Activated naive CD8-positive, alpha-beta T cell treated with anti-CD3 and anti-CD28 coated beads, Interleukin-2, amount 10 ng/mL, durations not matched to agents 7 days and 5 days (primary cell): ENCODE measurements at places on chromosomes 4 and X.

- no peak for DNase-seq
Measured at GRCh38 chr4:151035911-151036310, 20.8 kb upstream of the LRBA start.

- no peak for DNase-seq
Measured at GRCh38 chrX:124333862-124334261, 1.4 kb downstream of the TEX13D start.

DNA sequence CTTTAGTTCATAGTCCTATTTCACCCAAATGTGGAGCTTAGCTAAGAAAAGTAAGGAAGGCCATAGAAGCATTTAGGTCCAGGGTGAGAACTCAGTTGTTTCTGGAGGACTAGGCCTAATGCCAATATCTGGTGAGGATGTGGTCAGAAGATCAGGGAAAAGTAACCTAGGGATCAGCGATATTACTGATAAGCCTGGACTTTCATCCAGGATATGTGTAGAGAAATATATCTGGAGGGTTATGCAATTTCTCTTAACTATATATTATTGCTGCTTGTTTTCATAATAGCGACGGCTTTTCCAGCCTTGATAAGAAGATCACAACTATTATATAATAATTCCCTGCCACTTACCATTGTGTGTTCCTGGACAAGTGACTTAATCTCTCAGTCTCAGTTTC is 81.1 kb downstream of the FRAS1 start:
- DNase-seq: no peak

DNA sequence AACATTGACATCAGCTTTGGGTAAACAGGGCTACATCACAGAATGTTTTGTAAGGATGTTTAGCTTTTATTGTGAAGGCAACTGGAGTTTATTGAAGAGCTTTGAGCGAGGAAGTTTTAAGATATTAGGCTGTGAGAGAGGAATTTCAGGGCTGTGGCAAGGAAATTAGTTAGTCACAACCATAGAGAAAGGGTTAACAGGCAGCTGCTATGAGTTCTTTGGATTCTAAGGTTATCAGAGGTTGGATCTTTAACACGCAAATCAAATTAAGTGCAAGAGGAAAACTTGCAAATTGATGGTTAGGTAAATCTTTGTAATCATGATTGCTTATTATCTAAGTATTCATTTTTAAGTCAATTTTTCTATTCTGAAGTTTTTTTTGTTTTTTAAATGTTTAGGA is 156.0 kb downstream of the UGT8 start:
- DNase-seq: no peak

GRCh38 chr4:43709443-43709842 is 739.2 kb downstream of the KCTD8 start:
- DNase-seq: no peak

DNA sequence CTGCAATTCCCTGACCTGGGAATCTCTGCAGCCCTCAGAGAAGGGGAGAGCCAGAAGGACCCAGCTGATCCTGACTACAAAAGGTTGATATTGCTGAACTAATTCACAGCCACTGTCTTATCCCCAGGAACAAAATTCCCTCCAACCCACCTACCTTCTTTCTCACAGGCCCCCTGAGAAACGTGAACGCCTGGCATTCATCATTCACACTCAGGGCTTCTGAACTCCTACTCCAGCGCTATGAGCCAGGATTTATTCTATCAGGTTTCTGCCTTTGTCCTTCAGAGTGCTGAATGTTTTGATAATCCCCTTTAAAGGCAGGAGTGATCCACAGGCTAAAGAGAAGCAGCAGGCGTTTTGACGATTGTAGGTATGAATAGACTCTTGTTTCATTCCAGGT is 76.5 kb downstream of the KCNIP4 start:
- no peak for DNase-seq

DNA sequence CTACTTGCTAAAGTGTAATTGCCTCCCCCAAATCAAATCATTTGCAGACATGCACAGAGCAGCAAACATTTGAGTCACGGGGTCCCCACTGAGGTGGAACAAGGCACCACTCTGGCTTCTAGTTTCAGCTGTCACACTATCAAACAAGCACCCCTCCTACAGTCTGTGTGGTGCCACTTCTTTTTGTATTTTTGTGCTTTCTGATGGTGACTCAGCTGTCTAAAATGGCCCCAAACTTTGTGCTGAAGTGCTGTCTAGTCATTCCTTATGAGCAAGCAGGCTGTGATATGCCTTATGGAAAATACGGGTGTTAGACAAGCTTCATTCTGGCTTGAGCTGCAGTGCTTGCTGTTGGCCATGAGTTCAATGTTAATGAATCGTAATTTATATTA is 15.4 kb downstream of the IGFBP7 start:
- no peak for DNase-seq

DNA sequence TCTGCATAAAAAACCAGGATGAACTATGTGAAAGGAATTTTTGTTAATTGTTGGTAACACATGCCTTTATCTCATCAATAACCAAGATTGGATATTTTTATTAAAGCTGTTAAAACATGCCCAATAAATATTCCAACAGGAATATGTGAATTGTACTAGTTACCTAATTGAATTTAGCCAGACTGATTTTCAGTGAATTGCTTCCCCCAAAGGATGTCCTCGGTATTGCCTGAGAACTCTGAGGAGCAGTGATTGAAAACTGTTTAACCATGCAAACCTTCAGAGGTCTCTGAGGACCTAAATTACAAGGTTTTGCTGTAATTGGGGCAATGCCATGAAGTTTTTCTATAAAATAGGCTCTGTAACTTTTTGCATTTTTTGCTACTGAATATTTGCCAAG is 66.6 kb downstream of the BLTP1 start:
- no peak for DNase-seq

GRCh38 chr4:152160225-152160800 is 375.6 kb downstream of the FBXW7 start:
- no peak for DNase-seq

DNA sequence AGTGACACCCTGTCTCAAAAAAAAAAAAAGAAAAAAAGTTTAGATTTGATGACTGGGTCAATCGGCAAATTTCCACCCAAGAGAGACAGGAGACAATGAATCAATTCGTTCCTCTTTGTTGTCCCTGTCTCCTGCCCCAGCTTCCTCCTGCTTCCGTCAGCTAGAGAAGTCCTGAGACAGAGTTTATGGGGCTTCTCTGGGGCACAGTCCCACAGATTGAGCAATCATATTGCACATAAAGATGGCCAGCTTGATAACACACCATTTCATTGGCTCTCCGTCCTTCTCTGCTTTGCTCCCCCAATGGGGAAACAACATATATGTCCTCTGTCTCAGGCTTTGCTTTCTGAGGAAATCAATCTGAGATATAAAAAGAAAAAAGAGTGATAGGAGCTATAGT is 78.4 kb upstream of the FUNDC1 start:
- no peak for DNase-seq

GRCh38 chr4:2891294-2891693 is 47.6 kb downstream of the ADD1 start:
- no peak for DNase-seq

DNA sequence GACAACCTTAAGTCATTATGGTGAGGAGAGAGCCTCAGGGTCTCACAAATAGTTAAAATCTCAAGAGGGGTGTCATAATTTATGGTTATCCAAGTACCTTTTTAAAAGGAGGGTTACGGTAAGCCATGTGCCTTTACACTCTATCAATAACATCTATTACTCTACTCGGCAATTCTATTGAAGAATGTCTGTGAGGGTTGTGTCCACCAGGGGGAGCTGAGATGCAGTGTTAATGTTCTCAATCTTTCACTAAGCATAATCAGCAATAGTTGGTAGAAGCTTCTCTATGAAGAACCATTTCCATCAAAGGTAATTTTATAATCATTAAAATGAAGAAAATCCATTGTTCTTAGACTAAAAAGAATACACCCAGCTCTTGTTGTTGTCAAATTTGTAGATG is 457.4 kb downstream of the CENPC start:
- DNase-seq: no peak

DNA sequence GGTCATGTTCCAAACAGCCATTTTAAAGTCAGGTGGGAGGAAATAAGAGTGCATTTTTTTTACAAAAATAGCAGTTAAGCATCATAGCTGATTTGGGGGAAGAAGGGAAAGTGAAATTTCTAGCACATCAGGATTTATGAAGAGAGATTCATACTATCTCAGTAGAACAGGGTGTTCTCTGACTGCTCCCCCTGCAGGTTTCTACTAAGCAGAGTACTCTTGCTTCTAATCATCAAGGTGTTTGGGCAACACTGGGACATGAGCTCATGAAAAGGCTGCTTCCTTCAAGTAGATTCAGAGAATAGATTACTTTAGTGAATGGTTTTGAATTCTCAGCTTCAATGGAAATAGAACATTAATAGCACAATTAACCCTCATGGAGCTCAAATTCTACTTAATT is 591.4 kb upstream of the PCDH10 start:
- no peak for DNase-seq

GRCh38 chr4:179605196-179605595 is 2163.0 kb upstream of the AGA start:
- DNase-seq: no peak

DNA sequence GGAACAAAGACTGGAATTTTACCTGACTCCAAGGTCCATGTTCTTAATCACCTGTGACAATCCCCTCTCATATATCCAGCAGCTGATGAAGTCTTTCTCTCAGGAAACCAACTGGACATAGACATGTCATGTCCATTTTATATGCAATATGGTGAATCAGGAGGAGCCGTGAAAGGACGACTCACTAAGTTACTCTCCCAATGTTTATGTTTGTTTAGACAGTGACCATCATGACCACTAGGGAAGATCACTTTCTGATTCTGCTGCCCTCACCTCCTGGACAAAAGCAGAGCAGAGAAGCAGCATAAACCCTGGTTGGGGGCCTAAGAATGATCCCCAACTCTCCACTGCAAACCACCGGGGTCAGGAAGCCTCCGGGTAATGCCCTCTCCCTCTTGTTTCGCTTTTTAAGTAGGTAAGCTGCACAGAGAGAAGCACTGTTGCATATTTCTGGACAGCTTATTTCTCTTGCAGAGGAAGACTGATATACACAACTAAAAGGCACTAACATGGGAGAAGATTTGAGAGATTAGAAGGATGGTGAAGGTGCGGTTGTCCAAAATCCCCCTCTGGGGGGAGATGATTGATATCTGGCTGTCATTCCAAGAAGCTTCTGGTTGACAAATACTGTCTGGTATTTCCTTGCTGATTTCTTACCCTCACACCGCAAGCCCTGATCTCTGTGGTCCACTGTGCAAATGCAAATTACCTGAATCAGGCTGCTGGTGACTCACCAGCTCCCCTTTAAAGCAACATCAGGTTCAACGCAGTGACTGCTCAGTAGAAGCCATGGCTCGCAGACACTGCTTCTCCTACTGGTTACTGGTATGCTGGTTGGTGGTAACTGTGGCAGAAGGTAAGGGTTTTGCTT is at the start of gene ODAPH:
Gene ODAPH, plus strand, starts transcription at position 773 of the 871 bp plus-strand sequence. Its CDS starts 17 bp downstream, at position 790.
- DNase-seq: no peak

- DNase-seq: no peak
Measured at GRCh38 chrX:52923781-52924241, 26.7 kb downstream of the FAM156B start.

DNA sequence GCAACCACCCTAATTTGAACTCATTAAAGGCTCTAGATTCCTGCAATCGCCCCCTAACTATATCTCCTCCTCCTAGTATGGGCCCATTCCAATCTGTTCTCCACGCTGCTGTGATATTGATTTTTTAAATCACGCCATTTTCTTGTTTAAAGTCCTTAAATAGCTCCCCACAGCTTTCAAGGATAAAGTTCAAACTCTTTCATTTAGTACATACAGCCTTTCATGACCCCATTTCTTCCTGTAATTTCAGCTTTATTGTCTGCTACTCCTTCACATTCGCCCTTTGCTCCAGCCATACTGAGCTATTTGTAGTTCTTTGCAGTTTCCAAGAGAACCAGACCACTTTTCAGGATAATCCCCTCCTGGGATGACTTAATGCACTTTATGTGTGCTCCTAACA is 118.5 kb downstream of the GC start:
- no peak for DNase-seq

DNA sequence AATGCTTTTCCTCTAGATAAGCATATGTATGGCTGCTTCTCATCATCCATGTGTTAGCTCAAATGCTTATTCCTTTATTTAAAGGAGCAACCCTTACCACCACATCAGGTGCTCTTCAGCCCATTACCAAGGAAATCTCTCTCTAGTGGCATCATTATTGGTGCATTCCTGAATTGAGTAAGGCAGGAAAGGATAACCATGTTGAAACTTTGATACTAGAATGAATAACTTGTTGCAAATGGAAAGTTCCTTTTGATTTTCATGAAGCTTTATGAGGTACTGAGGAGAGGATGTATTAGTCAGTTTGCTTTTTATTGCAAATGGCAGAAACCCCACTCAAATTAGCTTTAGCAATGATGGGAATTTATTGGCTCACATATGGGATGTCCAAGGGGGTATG is 212.3 kb upstream of the FGF13 start:
- no peak for DNase-seq

DNA sequence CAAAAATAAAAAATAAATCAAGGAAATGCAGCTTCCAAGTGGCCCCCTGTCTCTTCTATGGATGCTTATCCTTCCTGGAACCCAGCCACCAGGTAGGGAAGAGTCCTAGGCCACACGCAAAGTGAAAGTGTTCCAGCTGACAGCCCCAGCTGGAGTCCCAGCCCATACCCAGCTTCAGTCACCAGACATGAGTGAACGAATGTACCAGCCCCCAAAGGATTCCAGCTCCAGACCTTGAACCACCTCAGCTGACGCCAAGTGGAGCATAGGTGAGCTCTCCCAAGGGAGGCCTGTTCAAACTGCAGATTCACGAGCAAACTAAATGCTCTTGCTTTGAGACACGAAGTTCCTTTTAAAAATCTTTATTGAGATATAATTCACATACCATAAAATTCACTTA is 62.0 kb downstream of the BCOR start:
- no peak for DNase-seq

- no peak for DNase-seq
Measured at GRCh38 chr4:17033768-17034181, 135.3 kb upstream of the LDB2 start.

- no peak for DNase-seq
Measured at GRCh38 chr4:78370631-78371372, 180.8 kb upstream of the ANXA3 start.

DNA sequence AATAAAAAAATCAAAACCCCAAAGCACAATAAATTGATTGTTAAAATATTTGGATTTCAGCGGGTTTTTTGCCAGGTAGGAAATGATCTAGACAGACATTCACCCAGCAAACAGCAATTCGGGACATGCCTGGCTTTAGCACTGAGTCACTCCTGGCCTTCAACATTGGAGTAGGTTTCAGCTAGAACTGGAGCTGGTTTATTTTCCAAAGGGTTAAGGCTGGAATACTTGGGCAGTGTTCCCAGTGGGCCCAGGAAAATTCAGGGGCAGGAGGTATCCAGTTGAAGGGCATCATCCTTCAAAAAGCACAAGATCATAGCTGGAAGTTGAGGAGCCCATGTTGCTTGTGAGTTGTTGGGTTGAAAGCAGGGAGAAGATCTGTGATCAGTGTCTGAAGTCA is 41.0 kb downstream of the TXLNG start:
- DNase-seq: no peak

DNA sequence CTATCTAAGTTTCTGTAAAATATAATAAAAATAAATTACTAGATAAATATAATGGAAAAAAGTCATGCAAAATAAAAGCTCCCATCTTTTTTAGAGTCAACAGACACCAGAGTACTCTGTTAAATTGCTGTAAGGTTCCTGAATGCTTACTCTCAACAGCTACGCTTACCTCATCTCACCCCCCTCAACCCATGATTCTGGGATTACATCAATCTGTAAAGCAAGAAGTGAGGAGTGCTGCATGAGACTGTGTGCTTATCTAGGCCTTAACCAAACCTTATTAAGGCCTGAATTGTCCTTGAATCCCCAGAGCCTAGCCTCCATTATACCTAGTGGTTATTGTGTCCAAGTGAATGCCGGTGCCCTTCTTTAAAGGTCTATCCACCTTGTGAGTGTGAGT is 735.8 kb downstream of the RPA4 start:
- DNase-seq: no peak

- no peak for DNase-seq
Measured at GRCh38 chrX:9269134-9269533, 195.7 kb upstream of the TBL1X start.
